ENCODE measurements at places on chromosomes 7 and 10. TPM values are rescaled to one million over a fixed set of nuclear protein-coding genes. Genes with fewer than 3 reads are reported as not detected.
A peak's percentile ranks its signal among the peaks of the same experiment; 100 is the strongest.

The IDI2 gene
- not detected for total RNA-seq

The RPEL1 gene
- total RNA-seq = not detected

GRCh38 chr10:59903871-59904270 is 2.5 kb downstream of the CCDC6 start:
- DNase-seq = no peak
- no peaks in the 10 kb centered on the region for H3K27me3 ChIP-seq
- H3K36me3 ChIP-seq = no peaks in the 10 kb centered on the region
- H3K4me1 ChIP-seq = peaks cover 50% of the 10 kb centered on the region
- no peak overlapping the region for H3K27ac ChIP-seq

DNA sequence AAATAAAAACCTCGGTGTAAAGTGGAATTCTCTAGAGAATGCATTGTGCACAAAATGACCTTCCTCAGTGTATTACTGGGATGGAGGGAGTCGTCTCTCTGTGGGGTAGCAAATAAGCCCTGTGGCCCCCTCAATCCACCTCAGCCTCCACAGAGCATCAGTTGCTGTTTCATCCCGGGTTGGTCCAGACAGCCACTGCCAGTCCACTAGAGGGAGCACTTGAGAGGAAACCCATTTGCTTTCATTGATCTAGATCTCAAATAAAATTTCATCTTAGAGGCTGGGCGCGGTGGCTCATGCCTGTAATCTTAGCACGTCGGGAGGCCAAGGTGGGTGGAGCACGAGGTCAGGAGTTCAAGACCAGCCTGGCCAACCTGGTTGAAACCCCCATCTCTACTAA is 1128.7 kb downstream of the CNTNAP2 start:
- H3K27ac ChIP-seq = no peak overlapping the region
- H3K4me3 ChIP-seq = no peak overlapping the region
- no peaks in the 10 kb centered on the region for H3K36me3 ChIP-seq
- no peak for DNase-seq
- peaks cover 2% of the 10 kb centered on the region for H3K4me1 ChIP-seq

GRCh38 chr7:37894671-37895070 is 21.9 kb downstream of the SFRP4 start:
- peaks cover 54% of the 10 kb centered on the region for H3K27me3 ChIP-seq
- DNase-seq = no peak
- H3K27ac ChIP-seq = no peak overlapping the region
- no peak overlapping the region for H3K4me3 ChIP-seq

- DNase-seq = no peak
- no peak overlapping the region for H3K4me3 ChIP-seq
- H3K27me3 ChIP-seq = no peaks in the 10 kb centered on the region
- H3K36me3 ChIP-seq = no peaks in the 10 kb centered on the region
These were observed 369.6 kb upstream of the DPP6 start for GRCh38 chr7:153682628-153683027.

DNA sequence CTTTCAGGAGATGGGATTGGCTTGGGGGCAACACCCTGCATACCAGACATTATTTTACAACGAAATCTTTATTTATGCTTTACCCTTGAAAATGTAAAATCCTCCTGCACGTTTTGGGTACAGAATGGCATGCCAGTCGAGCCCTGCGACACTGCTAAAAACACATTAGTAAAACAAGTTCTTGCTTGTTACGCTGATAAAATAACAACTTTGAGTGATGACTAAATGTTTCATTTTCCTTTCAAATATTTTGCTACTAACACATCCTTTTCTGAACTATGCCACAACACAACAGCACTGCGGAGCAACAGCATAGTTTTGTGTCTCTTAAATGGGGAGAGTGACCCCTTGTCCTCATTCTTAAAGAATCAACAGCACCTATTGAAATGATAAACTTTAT is 76.0 kb upstream of the SEMA3D start:
- H3K27ac ChIP-seq = peak overlapping the region; percentile 68
- peak overlapping the region; percentile 58 for H3K4me3 ChIP-seq
- no peak for DNase-seq
- peaks cover 26% of the 10 kb centered on the region for H3K4me1 ChIP-seq
- no peaks in the 10 kb centered on the region for H3K27me3 ChIP-seq

DNA sequence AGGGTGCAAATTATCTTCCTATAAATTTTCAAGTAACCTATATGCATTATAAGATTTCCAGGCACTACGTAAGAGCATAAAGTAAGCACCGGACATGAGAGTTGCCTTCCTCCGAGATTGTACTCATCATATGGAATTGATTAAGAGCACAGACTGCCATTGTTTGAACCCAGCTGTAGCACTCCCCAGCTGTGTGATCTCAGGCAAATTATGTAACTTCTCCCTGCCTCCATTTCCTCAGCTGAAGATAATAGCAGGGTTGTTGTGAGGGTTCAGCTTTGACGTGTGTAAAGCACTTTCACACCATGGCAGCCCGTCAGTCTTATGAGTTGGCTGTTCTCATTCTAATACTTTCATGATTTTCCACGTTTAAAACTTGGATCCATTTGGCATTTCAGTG is 122.6 kb downstream of the ITIH5 start:
- DNase-seq = no peak
- H3K27ac ChIP-seq = no peak overlapping the region
- H3K4me3 ChIP-seq = no peak overlapping the region
- no peaks in the 10 kb centered on the region for H3K27me3 ChIP-seq

DNA sequence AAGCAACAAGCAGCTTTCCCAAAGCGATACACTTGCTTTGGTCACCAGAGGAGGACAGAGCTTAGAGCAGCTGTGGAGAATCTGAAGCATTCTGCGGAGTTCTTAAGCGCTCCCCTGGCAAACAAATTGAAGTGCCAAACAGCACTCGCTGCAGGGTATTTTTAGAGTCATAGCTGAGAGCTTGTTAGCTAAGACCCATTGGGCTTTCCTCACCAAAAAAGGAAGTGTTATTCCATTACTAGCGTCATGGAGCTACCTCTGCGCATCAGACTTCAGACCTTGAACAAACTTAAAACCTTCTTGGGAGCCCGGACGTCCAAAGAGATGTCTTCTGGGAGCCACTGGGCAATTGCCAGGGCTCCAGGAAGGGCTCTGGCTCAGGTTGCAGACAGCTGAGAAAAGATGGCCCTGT is 23.2 kb upstream of the BMPR1A start:
- no peak overlapping the region for H3K27ac ChIP-seq
- H3K36me3 ChIP-seq = no peaks in the 10 kb centered on the region
- H3K4me3 ChIP-seq = no peak overlapping the region
- no peaks in the 10 kb centered on the region for H3K4me1 ChIP-seq
- H3K27me3 ChIP-seq = no peaks in the 10 kb centered on the region
